Activated CD4-positive, CD25-positive, alpha-beta regulatory T cell (primary cell): ENCODE measurements at places on chromosomes 13 and 19.

DNA sequence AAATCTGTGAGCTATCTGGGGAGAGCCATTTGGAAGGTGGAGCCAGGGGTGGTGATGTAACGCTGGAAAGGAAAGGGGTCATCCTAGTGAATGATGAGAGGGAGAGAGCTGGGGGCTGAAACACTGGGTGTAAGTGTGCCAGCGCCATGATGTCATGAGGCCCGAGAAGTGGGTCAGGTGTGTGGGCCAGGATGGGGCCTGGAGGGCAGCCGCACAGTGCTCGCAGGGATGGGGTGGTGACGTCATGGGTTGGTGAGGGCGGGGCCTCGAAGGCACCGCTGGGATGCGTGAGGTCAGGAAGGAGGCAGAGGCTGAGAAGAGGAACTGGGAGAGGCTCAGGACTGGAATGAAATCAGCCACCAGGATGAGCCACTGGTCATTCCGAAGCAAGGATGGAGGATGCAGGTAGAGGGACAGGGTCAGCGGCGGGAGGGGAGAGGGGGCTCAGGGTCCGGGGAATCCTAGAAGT lies 4.4 kb downstream of the CCDC61 start:
- DNase-seq: no peak

- no peak for DNase-seq
These were observed 133.5 kb downstream of the DNAJC15 start for GRCh38 chr13:43156916-43157315.

DNA sequence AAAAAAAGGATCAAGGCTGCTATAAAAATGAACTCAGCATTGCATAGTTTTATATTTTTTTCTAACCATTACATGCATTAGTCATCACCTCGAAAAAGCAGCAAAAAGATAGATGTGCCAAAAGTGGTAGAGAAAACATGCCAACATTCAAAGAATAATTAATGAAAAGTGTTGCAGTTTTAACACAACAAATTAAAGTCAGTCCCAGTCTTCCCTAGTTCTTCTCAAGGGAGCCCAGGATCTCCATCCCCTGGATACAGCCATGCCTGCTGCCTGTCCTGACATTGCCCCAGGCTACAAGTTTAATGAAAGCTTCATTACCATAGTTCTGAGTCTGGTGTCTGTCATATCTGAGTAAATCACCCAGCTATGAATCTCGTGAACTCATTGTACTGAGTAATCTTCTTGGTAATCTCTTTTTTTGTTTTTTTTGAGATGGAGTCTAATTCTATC lies 116.6 kb upstream of the KLF12 start:
- DNase-seq: no peak

- DNase-seq: no peak
These were observed 278.8 kb downstream of the SLITRK6 start for GRCh38 chr13:85520445-85520844.

GRCh38 chr13:33679658-33680012 lies 138.3 kb upstream of the RFC3 start:
- DNase-seq: no peak
